SIG-M5 (cell line): ENCODE measurements at places on chromosomes 6 and 20.

- no peak for DNase-seq
Measured at GRCh38 chr20:51495291-51495690, 47.2 kb downstream of the NFATC2 start.

- no peak for DNase-seq
Measured at GRCh38 chr6:129695373-129696027, 14.5 kb downstream of the ARHGAP18 start.

- DNase-seq = no peak
Measured at GRCh38 chr20:33796907-33797544, 14.1 kb upstream of the CHMP4B start.

DNA sequence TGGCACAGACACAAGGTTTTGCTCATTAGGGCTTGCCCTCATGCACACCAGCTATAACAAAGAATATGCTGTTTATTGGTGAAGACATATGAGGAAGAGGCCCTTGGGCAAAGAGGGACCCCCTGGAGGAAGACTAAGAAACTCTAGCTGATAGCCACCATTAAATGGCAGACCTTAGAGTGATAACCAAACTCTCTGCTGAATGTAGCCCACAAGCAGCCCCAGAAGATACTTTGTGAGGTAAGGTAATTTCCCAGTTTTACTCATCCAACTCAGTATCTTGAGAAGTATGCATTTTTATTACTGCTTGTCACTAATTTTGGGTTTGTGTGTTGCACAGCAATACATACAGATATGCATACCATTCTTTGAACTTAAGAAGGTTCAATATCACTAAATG lies 563.3 kb downstream of the DOK5 start:
- DNase-seq = no peak

DNA sequence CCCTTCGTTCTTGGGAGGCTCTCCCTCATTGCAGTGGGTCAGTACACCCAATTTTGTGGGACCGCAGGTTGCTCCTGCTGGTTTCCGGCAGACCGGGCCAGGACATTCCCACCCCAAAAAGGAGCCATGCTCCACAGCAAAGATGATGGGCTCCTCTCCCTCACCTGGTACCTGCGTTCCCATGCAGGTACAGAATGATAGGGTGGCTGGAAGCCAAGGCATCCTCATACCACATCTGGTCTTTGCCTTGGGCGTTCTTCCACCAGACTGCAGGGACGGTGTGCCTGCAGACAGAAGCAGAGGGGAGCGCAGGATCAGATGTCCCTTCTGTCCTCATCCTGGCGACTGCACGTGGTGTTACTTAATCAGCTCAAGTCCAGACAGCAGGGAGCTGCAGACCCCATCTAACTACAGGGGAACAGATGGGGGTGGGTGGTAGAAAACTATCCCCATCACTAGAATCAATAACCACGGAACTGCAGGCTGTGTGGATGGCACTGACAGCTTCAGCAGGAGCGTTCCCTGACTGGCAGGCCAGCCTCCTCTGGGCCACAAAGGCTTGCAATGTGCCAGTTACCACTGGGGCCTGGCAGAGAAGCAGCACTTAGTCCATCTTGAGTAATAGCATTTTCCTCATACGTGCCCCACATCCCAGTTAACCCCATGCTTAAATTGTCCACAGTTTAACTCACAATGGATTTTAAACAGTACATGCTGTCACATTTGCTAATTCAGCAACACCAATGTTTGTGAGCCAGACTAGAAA lies 70.4 kb downstream of the ABHD12 start:
- no peak for DNase-seq

- DNase-seq = no peak
Measured at GRCh38 chr20:58709013-58709702, 16.6 kb downstream of the NPEPL1 start.

- no peak for DNase-seq
Measured at GRCh38 chr20:1788044-1788443, 107.2 kb upstream of the SIRPA start.

GRCh38 chr6:85449818-85450759 lies at the start of gene NT5E:
Gene NT5E, plus strand, starts transcription at chr6:85450083. Its CDS starts 57 bp downstream, at chr6:85450140.
- DNase-seq = no peak

DNA sequence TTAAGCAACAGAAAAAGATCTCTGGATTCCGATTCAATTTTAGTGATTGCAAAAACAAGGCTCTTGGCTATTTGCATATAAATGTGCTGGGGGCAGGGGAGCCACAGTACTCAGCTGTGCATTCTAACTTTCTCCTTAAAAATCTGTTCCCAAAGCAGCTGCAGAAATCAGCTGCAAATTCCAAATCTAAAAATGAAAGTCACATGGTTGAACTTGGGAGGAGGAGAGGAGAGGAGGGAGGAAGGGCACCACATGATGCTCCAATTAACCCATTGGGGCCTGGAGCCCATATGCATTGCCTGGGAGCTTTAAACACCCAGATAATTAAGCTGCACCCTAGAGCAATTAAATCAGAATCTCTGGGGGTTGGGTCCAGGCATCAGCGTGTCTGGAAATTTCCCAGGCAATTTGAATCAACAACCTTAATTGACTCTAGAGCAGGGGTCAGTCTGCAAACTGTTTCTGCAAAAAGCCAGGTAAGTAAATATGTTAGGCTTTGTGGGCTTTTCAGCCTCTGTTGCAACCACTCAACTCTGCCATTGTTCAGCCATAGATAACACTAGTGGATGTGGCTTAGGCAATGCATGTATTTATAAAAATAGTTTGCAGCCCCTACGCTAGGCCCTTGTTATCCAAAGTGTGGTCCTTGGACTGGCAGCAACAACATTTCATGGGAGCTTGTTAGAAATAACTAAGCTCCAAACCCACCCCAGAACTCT lies 508.1 kb downstream of the KIF16B start:
- DNase-seq = no peak

DNA sequence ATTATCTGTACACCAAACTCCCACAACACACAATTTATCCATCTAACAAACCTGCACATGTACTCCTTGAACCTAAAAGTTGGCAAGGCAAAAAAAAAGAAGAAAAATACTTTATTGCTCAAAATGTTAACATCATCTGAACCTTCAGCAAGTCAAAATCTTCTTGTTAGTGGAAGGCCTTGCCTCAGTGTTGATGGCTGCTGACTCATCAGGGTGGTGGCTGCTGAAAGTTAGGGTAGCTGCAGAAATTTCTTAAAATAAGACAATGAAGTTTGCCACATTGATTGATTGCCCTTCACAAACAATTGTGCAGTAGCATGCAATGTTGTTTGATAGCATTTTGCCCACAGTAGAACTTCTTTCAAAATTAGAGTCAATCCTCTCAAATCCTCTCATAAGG lies 2.7 kb upstream of the WFDC11 start:
- DNase-seq = no peak
